ENCODE measurements at places on chromosomes 4 and X.
A peak's percentile ranks its signal among the peaks of the same experiment; 100 is the strongest.

- DNase-seq: no peak
These were observed 875.4 kb upstream of the PRKX start for GRCh38 chrX:4588893-4589292.

DNA sequence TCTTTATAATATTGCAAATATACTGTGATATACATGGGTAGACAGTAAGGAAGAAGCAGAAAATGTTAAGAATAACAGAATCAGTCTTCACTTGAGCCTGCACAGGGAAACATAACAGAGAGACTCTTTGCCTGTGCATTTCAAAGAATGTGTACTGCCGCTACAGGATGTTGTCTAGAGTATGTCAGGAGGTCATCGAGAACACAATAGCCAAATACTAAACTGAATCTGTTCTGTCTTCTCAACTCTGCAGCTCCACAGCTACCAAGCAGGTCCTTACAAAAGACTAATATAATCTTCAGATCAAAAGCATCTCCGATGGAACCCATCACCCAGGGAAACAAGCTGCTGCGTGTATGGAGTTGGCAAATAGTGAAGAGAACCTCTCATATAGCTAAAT is 471.5 kb downstream of the PCDH10 start:
- no peak for DNase-seq

DNA sequence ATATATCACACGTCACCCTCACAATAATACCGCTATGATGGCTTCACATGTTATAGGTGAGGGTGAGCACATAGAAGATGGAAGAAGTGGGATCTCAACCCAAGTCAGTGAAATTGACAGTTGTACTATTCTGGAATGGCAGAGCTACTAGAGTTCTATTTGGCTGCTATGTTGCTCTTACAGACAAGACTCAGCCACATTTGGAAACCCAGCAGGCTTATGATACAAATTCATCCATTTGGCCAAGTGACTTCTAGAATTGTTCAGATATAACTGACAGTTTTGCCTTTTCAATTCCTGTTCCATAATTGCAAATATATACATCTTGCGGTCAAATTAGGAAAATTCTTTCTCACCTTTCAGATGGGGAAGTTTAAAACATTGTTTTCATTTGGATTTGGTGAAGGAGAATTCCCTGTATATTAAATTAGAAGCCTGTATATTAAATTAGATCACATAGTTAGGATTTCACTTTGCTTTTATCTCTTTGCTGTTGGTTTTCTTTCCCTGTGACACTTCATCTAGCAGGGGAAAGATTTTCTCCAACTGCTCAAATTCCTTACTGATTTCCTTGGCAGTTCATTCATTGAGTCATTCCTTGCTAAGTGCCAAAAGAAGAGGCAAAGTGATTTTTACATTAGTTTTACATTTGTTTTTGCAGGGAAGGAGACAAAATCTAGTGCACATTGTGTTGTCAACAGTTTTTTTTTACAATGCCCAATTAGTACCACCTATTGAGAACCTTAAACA is 120.6 kb upstream of the TBC1D9 start:
- DNase-seq: no peak

DNA sequence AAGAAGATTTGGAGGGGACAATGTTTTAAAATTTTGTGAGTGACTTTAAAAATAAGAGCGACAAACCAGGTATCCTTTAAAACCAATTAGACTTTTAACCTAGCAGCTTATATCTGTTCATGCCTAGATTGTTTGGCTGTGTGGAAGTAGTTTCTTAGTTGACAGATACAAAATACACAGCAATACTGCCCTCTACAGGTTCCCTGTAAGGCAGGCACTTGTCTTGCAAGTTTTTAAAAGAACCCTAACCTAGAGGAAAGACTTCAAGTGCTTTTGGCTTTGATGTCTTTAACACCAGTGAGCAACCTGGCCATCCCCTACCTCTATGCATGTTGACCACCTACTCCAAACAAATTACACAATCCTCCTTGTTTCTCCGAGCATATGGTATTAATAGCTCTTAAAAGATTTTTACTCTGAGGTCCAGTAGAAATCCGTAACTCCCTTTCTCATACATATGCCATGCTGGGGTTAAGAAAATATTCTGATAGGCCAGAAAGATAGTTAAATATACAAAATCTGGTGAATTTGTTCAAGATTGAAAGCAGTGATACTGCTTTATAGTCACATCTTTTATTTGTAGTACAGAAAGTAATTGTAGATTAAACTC is 273.0 kb downstream of the ARHGAP24 start:
- peak; percentile 87 for DNase-seq

- no peak for DNase-seq
These were observed 21.9 kb upstream of the HERC6 start for GRCh38 chr4:88356771-88357170.

- DNase-seq: no peak
These were observed 242.4 kb downstream of the FBXW7 start for GRCh38 chr4:152293527-152293926.

DNA sequence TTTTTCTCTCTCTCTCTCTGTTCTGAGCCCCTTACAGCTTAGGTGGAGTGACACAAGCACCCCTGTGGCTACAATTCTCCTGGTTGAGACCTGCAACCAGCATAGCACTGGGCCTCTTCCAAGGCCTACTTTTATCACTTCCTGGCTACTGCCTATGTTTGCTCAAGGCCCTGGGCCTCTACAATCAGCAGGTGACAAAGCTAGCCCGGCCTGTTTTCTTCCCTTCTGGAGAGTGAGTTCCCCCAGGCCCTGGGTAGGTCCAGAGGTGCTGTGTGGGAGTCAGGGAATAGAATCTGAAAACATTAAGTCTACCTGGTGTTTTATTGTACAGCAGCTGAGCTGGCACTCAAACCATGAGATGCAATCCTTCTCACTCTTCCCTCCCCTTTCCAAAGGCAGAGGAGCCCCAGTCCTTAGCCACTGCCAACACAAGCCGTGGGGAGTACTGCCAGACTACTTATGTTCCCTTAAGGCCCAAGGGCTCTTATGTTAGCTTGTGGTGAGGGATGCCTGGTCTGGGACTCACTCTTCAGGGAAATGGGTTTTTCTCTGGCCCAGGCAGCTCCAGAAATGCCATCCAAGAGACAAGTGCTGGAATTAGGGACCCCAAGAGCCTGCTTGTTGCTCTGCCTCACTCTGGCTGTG is 23.8 kb upstream of the MAGEC3 start:
- no peak for DNase-seq

GRCh38 chr4:89741768-89742167 is 95.2 kb downstream of the SNCA start:
- DNase-seq: no peak

Data from NCI-H510A treated with DMSO at 0.1 percent for 48 hours (cell line).